ENCODE measurements at places on chromosomes 7 and 10.
A peak's percentile ranks its signal among the peaks of the same experiment; 100 is the strongest.

DNA sequence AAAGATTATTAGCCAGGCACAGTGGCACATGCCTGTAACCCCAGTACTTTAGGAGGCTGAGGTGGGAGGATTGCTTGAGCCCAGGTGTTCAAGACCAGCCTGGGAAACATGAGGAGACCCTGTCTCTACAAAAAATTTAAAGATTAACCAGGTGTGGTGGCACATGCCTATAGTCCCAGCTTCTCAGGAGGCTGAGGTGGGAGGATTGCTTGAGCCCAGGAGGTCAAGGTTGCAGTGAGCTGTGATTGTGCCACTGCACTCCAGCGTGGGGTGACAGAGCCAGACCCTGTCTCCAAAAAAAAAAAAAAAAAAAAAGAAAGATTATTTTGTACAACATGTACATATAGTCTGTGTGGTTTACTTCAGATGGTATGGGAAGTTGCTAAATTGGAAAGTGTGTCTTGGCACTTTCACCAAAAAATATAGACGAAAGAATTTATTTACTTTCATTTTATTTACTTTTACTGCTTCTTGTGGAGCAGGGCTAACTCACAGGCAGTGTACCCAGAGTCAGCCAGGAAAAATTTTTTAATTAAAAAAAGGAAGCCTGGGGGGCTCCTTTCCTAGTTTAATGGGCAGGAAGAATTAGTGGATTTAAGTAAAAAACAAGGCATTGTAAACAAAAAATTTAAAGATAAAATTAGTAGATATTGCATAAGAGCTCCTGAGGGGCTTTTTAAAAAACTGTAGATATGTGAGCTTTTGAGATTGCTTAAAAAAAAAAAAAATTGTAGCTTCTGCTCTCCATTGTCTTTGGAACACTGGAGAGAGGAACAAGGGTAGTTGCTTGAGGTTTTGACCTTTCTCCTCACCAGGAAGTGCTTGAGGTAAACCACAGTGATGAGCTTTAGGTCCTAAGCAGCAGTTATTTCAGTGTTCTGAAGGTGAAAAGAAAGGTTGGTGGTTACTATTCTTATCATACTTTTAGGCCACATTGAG, 44.6 kb upstream of the VDAC2 start:
- DNase-seq: peak; percentile 20

DNA sequence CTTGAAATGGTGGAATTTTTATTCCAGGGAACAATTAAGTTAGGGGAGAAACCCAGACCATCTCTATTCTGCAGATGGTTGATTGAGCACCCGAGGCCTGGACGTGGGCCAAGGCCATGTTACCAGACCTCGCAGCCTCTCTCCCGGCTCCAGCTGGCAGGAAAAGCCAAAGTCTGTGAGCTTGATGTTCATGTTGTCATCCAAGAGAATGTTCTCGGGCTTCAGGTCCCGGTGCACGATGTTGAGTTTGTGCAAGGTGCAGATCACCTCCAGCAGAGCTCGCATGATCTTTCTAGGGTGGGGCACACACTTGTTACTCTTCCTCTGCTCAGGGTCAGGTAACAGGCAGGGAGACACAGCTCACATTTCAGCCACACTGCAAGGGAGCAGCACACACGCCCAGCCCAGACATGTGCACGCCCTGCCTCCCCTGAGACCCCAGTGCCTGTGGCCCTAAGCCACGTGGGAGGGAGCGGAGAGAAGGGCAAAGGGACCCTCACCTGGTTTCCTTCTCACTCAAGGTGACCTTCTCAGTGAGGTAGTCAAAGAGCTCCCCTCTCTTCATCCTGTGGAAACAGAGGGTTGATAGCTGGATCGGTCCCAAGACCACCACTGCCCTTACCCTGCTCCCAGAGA, 9.5 kb downstream of the PHKG1 start:
- no peak for DNase-seq

DNA sequence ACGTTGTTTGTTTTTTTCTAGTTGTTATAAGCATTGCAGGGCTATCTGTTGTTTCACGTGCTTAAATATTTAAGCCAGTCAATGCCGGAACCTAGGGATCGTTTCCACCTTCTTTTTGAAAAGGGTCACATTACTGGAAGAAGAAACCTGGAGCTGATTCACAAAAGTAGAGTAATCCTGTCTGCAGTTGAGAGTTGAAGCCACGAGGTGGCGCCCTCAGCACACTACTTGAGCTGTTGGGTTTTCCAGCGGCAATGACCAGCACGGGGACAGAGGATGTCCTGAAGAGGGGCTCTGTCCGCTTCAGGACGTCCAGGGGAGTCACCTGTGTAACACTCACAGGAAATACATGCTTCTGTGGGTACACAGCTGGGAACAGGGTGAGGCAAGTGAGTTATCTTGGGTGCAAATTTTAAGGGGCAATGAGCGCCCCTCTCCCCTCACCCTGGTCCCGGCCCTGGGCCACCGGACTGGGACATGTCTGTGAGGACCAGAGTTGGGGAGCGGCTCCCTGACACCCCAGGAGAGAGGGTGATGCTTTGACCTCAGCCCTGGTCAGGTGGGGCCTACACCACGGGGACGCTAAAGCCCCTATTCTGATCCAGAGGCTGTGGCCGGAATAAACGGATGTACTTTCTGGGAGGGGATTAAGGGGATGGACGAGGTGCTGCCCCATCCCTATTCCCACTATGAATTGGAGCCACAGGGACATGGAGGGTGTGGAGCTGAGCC, 26.3 kb upstream of the WDFY4 start:
- peak; percentile 48 for DNase-seq

DNA sequence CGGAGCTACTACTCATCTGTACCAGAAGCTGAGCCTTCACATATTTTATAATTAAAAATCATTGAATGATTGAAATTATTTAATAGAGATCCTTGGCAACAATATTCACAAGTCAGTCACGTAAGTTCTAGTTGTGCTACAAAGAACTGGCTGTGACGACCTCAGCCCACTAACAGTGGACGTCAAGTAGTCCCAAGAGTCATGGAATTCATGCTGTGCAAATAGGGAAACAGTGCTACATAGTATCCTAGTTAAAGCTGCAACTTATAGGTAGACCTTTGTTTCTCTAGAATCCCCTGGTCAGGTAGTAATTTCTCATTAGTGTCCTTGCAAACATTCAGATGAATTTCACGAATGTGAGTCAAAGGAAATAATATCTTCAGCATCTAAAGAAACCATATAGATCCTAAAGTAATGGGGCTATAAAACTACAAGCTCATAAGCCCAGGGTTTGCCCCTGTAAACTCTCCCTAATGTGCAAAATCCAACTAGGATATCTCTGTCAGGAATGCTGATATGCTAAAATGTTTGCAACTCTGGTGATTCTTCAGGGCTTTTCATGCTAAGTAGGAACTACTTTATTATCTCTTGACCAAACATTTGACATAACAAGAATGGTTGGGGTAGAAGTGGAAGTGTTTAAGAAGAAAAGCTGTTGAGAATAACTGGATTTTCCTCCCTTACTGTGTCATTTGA, 31.2 kb downstream of the CFAP69 start:
- DNase-seq: no peak

DNA sequence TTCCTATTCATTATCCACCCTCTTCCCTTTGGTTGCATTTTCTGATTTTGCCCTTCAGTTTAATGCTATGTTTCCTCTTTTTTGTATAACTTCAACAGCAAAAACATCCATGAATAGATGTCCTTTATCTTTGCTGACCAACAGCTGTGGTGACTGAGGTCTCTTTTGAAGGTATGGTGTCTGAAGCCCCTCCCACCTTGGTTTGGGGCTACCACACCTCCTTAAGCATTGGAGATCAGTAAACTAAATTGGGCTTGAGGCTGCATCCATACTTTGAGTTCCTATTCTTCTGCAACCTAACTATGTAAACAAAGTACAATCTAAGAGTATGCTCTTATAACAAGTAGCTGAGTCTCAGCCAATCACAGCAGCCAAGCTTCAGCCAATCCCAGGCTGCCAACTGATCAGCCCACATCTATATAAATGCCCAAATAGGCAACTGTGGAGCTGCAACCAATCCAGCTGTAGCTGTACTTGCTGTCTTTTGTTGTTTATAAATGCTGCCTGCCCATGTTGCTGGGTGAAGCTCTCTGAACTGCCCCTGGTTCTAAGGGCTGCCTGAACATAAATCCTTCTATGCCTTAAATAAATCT, 69.4 kb upstream of the PDLIM1 start:
- no peak for DNase-seq

DNA sequence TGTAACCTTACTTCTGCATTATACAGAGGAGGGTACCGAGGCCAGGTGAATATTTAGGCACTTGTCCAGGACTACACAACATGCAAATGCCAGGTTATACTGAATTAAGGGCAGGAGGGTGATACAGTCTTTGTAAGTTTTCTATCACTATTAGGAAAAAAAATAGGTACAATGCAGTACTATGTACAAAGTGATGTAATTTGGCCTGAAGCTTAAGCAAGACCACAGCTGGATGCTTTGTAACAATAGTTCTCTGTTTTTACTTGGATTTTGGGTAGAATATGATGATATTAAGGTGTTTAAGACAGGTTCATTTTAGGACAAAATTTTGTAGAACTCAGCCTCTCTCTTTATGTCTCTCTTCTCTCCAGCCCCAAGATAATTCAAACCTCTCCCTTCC, 2.8 kb upstream of the NXPH1 start:
- no peak for DNase-seq

GRCh38 chr10:44389150-44389549, 4.3 kb upstream of the CXCL12 start:
- DNase-seq: no peak

DNA sequence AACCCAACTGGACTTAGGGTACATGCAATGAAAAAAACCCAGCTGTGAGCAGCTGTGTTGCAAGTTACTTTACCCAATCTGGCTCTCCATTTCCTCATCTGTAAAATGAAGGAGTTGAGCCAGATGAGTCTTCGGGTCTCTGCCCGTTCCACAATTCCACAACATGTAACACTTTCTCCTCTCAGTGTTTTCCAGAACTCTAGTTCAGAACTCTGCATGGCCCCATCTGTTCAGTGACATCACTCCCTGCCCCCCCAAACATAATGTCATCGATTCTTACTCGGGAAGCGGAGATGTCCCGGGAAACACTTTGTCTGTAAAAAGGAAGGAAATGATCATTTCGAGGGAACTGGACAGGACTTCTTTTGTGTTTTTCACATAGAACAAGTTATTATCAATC, 2.5 kb downstream of the SH3PXD2A start:
- no peak for DNase-seq

DNA sequence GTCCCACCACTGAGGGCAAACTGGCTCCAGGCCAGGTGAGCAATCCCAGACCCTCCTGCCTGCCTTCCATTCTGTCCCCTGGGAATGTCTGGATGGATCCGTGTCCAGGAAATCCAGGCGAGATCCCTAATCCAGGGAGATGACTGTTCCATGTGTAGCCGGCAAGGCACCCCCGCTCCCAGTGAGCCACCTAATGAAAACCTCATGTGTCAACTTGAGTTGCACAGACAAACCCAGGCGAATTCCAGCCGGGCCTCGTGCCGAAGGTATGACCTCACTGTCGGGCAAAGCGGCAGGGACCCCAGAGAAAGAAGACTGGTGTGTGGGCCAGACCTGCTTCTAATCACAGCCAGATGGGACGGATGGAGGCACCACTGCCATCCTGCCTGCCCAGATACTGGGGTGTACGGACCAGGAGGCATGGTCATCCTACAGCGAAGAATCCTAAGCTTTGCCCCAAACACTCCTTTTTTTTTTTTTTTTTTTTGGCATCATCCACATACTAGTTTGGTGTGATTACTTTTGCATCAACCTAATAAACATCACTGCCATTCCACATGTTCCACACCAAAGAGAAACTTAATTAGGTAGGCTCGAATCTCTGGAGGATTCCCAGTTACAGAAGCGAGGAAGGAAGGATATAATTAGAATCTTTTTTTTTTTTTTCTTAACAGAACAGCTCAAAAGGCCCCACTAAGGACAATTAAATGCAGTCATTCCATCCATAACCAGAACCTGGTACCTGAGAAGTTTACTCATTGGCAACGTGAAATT, 313.1 kb downstream of the CALN1 start:
- no peak for DNase-seq

- no peak for DNase-seq
Observed at GRCh38 chr10:92238586-92239098, 52.2 kb downstream of the CPEB3 start.

DNA sequence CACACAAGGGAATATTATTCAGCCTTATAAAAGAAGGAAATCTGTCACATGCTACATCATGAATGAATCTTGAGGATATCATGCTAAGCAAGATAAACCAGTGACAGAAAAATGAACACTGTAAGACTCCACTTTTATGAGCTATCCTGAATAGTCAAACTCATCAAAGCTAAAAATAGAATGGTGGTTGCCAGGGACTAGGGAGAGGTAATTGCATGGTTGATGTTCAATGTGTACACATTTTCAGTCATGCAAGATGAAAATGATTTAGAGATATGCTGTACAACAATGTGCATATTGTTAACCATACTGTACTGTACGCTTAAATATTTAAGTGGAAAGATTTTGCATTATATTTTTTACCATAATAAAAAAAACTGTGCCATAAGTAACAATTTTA, 1349.1 kb downstream of the XPNPEP1 start:
- no peak for DNase-seq

GRCh38 chr7:23473844-23474093, 3.5 kb upstream of the IGF2BP3 start:
- no peak for DNase-seq

- DNase-seq: no peak
Observed at GRCh38 chr7:148670374-148670773, 28.3 kb upstream of the CUL1 start.

- DNase-seq: peak; percentile 69
Observed at GRCh38 chr10:103470761-103471653, 8.0 kb downstream of the CALHM3 start.

GRCh38 chr10:27600930-27601329, 96.8 kb downstream of the RAB18 start:
- DNase-seq: no peak

GRCh38 chr10:77415313-77415960, 222.2 kb downstream of the KCNMA1 start:
- DNase-seq: no peak

GRCh38 chr7:134699021-134699818, 52.6 kb downstream of the BPGM start:
- no peak for DNase-seq

- no peak for DNase-seq
Observed at GRCh38 chr7:157009778-157010587, 480 bp downstream of the MNX1 start.

- DNase-seq: no peak
Observed at GRCh38 chr7:142381727-142382390, 124.0 kb upstream of the PRSS58 start.

DNA sequence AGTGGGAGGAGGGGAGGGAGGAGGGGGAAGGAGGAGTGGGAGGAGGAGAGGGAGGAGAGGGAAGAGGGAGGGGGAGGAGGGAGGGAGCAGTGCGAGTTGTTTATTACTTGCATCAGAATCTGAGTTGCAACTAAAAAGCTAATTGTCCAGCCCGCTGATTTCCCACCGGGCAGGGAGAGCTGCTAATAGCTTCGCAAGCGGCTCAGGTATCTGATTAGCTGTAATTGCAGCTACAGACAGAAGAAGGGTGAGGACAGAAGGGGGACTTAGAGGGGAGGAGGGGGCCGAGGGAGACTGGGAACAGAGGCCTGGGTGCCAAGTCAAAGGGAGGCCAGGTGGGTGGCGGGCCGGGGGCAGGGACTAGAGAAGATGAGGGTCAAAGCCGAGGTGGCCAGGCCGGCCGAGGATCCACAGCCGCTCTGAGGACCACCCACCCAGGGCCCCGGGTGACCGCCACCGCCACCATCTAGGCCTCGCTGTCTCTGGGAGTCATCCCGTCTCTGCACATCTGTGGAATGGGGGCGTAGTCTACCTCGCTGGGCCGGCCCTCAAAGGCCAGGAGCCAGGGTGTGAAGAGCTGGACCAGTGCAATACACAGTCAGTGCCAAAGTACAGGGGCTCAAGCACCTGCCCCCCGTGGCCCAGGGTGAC, 54.2 kb downstream of the MICALL2 start:
- DNase-seq: no peak
